Occipital lobe (tissue), 3 donors: ENCODE measurements at places on chromosomes 4 and X.

DNA sequence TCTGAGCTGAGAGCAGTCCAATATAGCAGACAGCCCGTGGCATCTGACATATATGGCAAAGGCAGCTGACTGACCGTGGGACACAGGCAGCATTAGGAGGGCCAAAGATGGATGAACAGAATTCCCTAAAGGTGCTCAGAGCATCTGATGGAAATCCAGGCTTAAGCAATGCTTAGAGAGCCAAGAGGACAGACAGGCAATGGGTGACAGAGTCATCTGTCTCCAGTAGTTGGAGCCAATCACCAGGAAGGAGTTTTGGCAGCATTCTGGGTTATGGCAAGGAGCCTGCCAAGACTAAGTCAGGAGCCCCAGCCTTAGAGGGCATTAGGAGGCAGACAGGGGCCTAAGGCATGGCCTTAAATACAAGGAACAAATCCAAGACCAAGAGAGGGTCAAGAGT lies 153.3 kb upstream of the USP9X start:
- no peak for DNase-seq

- DNase-seq, result no peak
Measured at GRCh38 chr4:121668368-121669162, 28.2 kb downstream of the ANXA5 start.

DNA sequence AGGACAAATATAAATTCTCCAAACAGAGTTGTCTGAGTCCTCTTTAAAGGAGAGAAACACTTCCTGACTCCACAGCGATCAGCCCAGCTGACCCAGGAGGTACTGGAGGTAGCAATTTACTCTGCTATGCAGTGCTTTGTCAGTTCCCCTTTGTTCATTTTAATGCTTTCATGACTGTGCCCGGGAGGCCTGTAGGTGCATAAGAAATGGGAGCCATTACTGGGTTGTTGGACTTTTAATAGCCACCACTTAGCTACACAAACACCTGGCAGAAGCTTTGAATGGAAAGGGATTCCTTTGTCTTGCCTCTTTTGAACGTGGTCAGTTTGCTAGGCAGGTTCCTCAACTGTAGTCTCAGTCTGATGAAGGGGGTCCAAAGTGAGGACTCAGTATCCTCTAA lies 59.0 kb upstream of the AFF2 start:
- no peak for DNase-seq

DNA sequence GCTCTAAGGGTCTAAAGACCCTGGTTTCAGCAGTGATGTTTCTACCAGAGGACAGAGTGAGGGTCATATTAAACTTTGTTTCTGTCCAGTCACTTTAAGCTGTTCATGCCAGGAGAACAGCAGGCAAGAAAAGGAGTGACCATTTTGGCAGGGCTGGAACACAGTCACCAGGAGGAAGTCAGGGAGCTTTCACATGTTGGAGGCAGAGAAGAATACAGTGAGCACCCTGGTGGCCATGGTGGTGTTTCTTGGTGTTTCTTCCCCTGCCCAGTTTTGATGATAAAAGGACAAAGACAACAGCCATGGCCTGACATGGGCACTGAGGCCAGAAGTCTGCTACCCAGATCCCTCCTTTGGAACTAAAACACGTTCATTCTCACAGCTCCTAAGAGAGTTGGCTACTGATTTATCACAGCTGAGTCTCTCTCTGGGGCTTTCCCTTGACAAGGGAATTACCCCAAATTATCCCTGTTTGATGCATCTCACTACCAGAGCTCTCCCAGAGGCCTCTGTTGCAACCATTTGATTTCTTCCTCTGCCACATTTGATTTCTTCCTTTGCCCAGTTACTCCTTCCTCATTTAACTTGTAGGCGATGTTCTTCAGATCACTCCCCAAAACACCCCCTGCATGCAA lies 106.4 kb upstream of the NWD2 start:
- DNase-seq, result no peak

GRCh38 chr4:151688003-151688784 lies 72.6 kb downstream of the GATB start:
- DNase-seq, result no peak

GRCh38 chr4:740656-741282 lies 35.1 kb downstream of the PCGF3 start:
- no peak for DNase-seq

GRCh38 chr4:25803720-25804225 lies 59.0 kb downstream of the SEL1L3 start:
- no peak for DNase-seq

DNA sequence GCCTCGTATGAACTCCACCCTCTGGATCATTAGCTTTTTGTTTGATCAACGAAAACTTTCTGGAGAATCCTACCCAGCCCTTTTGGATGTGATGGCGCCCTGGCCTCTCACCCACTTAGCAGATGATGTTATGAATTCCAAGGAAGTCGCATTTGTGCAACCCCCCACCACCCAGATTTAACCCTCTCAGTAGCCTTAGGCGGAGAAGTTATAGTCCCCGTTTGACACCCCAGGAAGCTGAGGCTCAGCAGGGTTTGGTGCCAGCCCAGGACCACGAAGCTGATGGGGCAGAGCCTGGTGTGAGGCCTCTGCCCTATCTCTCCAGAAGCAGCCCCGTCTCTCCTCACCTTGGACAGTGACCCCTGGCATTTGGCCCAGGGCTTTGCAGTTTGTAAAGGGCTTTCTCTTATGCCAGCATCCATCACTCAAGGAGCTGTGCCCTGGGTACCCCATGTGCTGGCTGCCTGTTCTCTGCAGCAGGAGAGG lies 1.0 kb downstream of the WFS1 start:
- DNase-seq, result no peak

GRCh38 chr4:122003335-122003734 lies 51.5 kb upstream of the TRPC3 start:
- no peak for DNase-seq

- DNase-seq, result no peak
Measured at GRCh38 chrX:15395789-15396188, 11.6 kb upstream of the VEGFD start.

GRCh38 chrX:133789829-133790228 lies 195.6 kb downstream of the GPC3 start:
- no peak for DNase-seq

DNA sequence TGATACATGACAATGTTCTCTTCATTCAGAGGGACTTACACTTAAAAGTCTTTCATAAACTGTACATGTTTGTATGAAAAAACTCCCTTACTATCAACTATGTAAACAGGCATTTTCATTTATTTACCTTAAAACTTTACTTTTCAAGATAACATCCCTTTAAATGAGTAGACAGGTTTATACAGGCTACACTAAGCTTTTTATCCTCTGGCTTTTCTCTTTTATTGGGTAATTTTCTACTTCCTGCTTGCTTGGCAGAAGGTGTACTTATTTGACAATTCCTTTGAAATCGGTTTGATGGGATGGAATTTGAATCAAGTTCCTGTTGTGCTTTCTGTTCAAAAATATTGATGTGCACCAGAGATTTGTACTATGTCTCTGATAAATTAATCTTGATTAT lies 81.4 kb downstream of the PTPN13 start:
- DNase-seq, result no peak

- no peak for DNase-seq
Measured at GRCh38 chr4:47469951-47470350, 6.4 kb upstream of the COMMD8 start.

DNA sequence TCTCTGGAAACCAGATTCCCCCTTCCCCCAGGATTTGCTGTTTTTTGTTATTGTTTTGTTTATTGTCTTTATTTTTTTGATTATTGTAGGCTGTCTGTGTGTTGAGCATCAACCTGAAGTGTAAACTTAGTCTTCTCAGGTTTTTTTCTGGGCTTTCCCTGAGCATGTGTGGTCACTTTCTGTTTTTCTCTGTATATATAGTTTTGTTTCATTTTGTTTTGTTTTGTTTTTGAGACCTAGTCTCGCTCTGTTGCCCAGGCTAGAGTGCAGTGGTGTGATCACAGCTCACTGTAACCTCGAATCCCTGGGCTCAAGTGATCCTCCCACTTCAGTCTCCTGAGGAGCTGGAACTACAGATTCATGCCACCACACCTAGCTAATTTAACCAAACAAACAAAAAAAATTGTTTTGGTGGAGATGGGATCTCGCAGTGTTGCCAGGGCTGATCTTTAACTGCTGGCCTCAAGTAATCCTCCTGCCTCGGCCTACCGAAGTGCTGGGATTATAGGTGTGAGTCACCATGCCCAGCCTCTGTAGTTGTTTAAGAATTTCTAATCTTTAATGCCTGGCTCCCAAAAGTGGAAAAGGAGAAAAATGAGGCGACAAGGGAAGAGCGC lies 9.1 kb downstream of the IL13RA1 start:
- DNase-seq, result no peak

DNA sequence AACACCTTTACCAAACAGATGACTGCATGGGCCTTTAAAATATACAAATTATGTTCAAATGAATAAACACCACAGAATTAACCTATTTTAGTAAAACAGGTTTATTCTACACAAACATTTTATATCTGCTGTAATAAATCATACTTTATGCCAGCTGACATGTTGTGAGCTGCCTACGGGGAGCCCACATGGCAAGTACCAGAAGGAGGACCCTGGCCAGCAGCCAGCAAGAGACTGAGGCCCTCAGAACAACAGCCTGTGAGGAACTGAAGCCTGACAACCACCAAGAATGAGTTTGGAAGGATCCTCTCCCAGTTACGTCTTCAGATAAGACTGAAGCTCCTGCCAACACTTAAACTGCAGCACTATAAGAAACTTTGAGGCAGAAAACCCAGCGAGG lies 377.0 kb downstream of the PDGFC start:
- DNase-seq, result no peak

DNA sequence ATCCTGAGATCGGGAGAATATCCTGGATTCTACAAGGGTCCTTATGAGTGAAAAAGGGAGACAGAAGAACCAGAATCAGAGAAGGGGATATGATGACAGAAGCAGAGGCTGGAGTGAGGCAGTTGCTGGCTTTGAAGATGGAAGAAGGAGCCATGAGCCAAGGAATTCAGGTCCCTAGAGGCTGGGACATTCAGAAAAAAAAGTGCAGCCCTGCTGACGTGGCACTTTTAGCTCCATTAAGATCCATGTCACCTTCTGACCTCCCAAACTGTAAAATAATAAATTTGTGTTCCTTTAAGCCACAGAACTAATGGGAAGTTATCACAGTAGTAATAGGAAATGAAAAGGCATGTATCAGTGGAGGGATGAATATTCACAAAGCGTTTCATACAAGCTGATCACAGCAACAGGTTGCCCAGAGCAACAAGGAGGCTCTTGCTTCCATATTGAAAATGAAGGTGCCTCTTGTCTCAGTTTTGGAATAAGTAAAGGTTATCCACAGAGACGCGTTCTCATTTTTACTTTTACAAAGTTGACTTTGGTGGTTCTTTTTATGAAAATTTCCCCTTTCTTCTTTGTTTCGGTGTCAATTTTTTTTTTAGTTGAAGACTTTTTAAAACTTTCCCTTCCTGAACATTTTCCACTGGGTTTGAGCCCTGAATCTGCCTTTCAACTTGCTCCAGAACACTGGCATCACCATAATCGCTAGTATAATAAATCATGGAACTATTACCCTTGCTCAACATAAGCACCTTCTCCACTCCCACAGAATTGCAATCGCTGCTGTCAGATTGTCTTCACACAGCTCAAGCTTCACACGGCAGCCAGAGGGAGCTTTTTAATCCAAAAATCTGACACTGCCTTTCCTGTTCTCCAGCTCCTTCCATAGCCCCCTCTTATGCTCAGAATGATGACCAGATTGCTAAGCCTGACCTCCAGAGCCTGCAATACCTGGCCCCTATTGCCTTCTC lies 127.6 kb upstream of the RBPJ start:
- no peak for DNase-seq

DNA sequence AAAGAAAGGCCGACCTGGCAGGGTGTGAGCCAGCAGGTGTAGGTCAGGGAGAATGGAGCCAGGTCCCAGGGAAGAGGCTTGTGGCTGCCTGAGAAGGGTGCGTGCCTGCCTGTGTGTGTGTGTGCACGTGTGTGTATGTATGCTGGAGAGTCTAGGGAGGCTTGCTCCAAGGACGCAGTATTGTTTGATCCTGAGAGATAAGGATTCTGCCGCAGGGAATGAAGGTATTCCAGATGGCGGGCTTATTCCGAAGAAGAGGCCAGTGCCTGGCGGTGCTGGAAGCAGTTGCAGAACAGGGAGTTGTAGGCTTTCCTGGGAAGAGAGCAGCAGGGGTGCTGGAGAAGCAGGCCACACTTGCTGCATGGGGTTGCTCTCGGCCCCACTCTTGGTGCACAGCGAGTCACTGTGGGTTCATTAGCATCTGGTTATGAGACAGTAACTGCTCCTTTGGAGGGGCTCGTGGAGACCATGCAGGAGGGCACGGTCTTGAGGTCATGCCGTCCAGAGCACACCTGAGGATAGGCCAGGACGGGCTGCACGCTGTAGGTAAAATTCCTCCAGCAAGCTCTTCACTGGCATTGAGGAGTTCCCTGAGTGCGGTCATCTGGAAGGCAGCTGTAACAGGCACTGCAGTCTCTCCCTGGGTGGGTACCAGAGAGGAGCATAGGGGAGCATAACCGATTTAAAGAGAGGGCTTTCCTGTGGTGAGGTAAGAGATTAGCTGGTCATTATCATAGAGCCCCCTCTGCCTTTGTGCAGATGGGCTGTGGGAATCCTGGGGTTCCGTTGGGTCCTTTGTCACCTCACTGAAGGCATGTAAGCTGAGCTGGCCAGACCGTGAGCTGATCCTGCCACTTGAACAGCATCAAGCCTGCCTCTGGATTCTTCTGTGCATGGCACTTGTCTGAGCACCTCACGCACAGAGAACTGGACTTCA lies 29.9 kb upstream of the MSANTD1 start:
- DNase-seq, result no peak

DNA sequence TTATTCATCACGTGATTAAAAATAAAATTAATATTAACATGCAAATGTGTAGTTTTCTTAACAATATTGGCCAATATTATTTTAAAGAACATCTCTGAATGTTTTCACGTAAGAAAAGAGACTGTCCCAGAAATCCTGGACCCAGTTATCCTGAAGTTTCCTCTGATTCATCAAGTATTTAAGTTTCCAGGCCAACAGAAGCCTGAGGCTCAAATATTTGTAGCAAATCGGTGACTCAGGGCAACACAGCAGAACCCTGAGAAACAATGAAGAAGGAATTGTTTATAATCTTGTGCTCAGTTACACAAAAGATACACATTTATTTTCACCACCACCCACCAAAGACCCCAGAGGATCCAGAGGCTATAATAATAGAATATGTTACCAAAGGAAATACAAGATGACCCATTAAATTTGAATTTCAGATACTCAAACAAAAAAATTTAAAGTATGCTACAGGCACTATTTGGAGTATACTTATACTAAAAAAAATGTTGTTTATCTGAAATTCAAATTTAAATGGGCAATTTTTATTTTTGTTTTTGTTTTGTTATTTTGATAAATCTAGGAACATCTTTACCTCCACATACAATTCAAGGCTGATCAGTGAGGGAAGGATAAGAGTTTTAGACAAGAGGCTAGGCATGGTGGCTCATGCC lies 33.9 kb upstream of the SLC7A11 start:
- DNase-seq, result no peak

GRCh38 chrX:38890963-38891362 lies 89.7 kb downstream of the MID1IP1 start:
- DNase-seq, result no peak

- DNase-seq, result no peak
Measured at GRCh38 chr4:166146806-166147540, 273.9 kb downstream of the TLL1 start.
